ENCODE measurements at places on chromosomes 12 and 14. TPM values are rescaled to one million over a fixed set of nuclear protein-coding genes. Genes with fewer than 3 reads are reported as not detected.

DNA sequence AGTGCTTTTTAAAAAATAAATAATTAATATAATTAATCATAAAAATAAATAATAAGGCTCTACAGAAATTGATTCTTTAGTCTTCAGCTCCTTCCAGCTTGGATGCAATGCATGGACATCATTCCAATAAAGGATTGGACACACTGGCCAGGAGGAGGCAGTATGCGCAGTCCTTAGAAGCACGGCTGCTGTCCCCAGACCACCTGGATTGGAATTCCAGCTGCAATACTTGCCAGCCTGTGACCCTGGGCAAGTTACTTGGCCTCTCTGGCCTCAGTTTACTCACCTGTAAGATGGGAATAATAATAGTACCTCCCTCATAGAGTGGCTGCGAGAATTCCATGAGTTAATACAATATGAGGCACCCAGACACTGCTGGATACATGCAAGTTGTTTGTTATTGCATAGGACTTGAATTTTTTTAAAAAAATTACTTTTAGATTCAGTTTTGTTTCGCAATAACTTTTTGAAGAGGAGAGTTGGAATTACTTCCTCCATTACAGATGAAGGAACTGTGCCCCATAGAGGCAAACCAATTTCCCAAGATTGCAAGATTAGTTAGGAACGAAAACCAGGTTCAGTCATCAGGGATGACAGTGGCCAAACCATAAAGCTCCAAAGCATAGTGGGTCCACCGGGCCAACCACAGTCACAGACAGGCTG, 12.2 kb downstream of the RPH3A start:
- H3K36me3 ChIP-seq: no peaks in the 10 kb centered on the region
- H3K27ac ChIP-seq: no peak overlapping the region
- H3K4me3 ChIP-seq: no peak overlapping the region
- H3K27me3 ChIP-seq: peaks cover 2% of the 10 kb centered on the region

GRCh38 chr12:74144396-74144795, 393.2 kb upstream of the ATXN7L3B start:
- DNase-seq: no peak
- no peaks in the 10 kb centered on the region for H3K36me3 ChIP-seq
- no peaks in the 10 kb centered on the region for H3K27me3 ChIP-seq
- H3K4me3 ChIP-seq: no peak overlapping the region

DNA sequence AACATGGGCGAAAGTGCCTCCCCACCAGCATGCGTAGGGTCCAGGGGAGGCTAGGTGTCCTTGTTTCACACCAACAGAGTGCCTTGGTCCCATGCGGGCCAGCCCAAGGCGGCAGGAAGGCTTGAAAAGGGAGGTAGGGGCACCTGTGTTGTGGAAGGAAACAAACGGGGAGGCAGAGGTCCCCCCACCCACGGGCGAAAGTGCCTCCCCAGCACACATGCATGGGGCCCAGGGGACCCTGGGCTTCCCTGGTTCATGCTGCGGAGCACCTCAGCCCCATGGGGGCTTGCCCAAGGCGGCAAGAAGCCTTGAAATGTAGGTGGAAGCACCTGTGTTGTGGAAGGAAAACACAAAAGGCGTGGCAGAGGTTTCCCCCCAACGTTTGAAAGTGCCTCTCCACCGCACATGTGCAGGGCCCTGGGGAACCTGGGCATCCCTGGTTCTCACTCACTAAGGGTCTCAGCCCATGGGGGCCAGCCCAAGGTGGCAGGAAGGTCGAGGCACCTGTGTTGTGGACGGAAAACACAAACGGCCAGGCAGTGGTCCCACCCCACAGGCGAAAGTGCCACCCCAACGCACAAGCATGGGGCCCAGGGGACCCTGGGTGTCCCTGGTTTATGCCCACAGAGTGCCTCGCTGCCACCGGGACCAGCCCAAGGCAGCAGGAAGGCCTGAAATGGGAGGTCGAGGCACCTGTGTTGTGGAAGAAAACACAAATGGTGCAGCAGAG, 374.7 kb downstream of the ALG10 start:
- H3K4me1 ChIP-seq: no peaks in the 10 kb centered on the region
- no peaks in the 10 kb centered on the region for H3K36me3 ChIP-seq
- H3K27ac ChIP-seq: no peak overlapping the region
- no peak for DNase-seq

DNA sequence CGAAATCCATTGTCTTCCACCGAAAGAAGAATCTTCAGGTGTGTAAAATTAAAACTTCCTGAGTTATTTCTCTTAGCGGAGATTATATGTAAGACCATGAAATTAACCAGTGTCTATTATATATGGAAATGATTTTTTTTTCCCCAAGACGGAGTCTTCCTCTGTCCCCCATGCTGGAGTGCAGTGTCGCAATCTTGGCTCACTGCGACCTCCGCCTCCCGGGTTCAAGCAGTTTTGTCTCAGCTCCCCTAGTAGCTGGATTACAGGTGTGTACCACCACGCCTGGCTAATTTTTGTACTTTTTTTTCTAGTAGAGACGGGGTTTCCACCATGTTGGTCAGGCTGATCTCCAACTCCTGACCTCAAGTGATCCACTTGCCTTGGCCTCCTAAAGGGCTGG, 2.8 kb downstream of the RAN start:
- H3K4me3 ChIP-seq: no peak overlapping the region
- H3K4me1 ChIP-seq: peaks cover 17% of the 10 kb centered on the region
- H3K27me3 ChIP-seq: no peaks in the 10 kb centered on the region
- H3K27ac ChIP-seq: no peak overlapping the region

GRCh38 chr14:21833836-21834235, 160.2 kb upstream of the OR4E1 start:
- DNase-seq: no peak
- H3K27me3 ChIP-seq: no peaks in the 10 kb centered on the region
- H3K4me1 ChIP-seq: no peaks in the 10 kb centered on the region
- no peaks in the 10 kb centered on the region for H3K36me3 ChIP-seq

DNA sequence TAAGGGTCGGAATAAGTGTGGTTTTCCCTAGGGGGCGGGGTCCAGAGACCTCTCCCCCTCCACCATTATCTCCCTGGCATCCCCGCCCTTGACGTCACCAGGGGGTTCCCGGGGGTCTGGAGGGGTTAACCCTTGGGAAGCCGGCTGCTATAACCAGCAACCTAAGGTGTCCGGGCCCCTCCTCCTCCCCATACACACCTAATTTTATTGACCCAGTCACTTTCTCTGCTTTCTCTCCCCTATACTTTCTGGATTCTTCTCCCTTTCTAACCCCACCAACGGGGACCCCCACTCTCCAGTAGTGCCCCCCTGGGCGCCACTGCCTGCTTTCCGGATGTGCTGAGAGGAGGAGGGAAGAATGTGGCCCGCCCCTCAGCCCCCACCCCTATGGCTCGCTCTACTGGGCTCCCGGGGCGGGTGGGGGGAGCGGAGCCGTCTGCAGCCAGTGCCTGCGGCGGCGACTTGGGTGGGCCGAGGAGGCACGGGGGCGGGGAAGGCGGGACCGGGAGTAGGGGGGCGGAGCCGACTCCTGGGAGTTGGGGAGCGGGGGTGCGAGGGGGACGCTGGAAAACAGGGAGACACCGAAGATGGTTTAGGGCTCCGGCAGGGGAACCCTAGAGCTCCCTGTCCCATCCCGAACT, 1.8 kb downstream of the GLI1 start:
- H3K27me3 ChIP-seq: no peaks in the 10 kb centered on the region
- H3K4me3 ChIP-seq: peak overlapping the region; percentile 51
- H3K27ac ChIP-seq: no peak overlapping the region
- peaks cover 16% of the 10 kb centered on the region for H3K4me1 ChIP-seq

- no peak overlapping the region for H3K4me3 ChIP-seq
- no peak overlapping the region for H3K27ac ChIP-seq
- no peak for DNase-seq
- H3K4me1 ChIP-seq: no peaks in the 10 kb centered on the region
- H3K27me3 ChIP-seq: no peaks in the 10 kb centered on the region
- no peaks in the 10 kb centered on the region for H3K36me3 ChIP-seq
Measured at GRCh38 chr14:71753976-71754375, 178.3 kb upstream of the RGS6 start.

DNA sequence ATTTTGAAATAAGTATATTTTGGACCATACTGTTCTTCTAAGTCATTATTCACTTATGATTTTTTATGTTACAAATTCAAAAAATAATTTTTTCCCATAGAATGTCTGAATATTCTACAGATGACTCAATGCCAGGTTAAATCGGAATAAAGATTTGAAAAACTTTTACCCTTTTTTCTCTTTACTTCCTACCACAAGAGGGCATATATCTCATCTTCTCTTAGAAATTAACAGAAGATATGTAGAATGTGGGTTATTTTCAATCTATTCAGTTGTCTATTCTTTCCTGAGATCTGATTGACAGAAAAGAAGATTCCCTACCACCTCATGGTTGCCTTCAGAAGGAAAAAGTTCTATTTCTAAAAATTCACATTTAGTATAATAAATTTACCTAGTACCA, 53.0 kb upstream of the KITLG start:
- H3K27me3 ChIP-seq: no peaks in the 10 kb centered on the region
- no peaks in the 10 kb centered on the region for H3K36me3 ChIP-seq
- H3K4me3 ChIP-seq: no peak overlapping the region
- DNase-seq: no peak

- DNase-seq: no peak
- no peaks in the 10 kb centered on the region for H3K27me3 ChIP-seq
- H3K4me1 ChIP-seq: no peaks in the 10 kb centered on the region
- H3K36me3 ChIP-seq: no peaks in the 10 kb centered on the region
- H3K27ac ChIP-seq: no peak overlapping the region
- H3K4me3 ChIP-seq: no peak overlapping the region
Measured at GRCh38 chr14:90579816-90580215, 183.0 kb downstream of the CALM1 start.

GRCh38 chr12:25825446-25825845, 133.0 kb upstream of the RASSF8 start:
- H3K4me1 ChIP-seq: no peaks in the 10 kb centered on the region
- no peak overlapping the region for H3K27ac ChIP-seq
- H3K4me3 ChIP-seq: no peak overlapping the region
- H3K27me3 ChIP-seq: no peaks in the 10 kb centered on the region

GRCh38 chr12:6442836-6443235, 1.9 kb upstream of the CD27 start:
- DNase-seq: no peak
- H3K4me3 ChIP-seq: no peak overlapping the region
- peak overlapping the region; percentile 77 for H3K27ac ChIP-seq
- H3K4me1 ChIP-seq: peaks cover 23% of the 10 kb centered on the region
- no peaks in the 10 kb centered on the region for H3K27me3 ChIP-seq

DNA sequence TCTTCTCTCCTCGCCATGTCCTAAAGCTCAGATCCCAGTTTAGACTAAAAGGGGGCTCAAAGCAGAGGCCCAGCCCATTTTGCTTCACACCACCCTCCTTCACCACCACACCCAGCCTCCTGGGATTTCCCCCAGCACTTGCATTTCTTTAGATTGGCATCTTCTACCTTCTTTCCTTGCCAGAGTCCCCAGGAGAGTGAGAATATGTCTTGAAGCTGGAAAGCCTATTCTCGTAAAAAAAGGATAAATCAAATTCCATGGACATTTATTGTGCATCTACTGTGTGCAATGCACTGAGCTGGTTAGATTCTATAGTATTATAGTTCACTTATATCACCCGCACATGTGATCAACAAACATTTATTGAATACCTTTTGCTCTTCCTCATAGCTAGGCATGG, 10.2 kb downstream of the FBXW8 start:
- no peak overlapping the region for H3K4me3 ChIP-seq
- no peaks in the 10 kb centered on the region for H3K27me3 ChIP-seq
- no peak overlapping the region for H3K27ac ChIP-seq

DNA sequence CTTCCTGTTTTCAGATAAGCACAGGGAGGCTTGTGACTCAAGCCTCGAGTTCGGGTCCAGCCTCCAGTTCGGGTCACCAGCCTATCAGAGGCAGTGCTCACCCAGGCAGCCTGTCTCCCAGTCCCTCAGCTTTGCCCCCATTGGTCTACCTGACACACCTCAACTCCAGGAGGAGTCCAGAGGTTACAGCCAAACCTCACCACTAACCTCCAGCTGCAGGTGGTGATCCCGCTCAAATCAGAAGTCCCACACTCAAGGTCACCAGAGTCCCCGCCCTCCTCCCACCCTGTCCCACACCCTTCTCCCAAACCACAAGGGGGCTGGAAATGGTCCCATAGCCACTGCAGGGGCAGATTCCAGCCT, 42.1 kb downstream of the KDM2B start:
- no peaks in the 10 kb centered on the region for H3K27me3 ChIP-seq
- no peak overlapping the region for H3K27ac ChIP-seq
- H3K4me3 ChIP-seq: no peak overlapping the region
- H3K36me3 ChIP-seq: no peaks in the 10 kb centered on the region
- no peak for DNase-seq

- no peaks in the 10 kb centered on the region for H3K4me1 ChIP-seq
- H3K27me3 ChIP-seq: peaks cover 7% of the 10 kb centered on the region
- no peak overlapping the region for H3K27ac ChIP-seq
- DNase-seq: no peak
Measured at GRCh38 chr14:77973246-77973645, 173.3 kb downstream of the ADCK1 start.

DNA sequence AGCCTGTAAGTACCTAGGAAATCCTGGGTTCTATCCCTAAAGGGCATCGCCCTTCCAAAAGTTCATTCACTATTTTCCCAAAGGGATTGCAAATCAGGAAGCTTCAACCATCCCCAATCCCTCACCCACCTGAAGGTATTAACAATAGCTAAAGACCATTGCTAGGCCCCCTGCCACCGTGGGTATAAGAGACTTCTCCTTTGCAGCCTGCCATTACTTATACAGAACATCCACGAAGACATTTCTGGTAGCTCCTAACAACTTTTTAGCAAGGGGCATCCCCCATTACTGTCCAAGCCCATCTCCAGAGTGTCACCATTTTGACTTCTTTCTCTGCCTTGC, 384 bp upstream of the SMUG1 start:
- peaks cover 34% of the 10 kb centered on the region for H3K27me3 ChIP-seq
- H3K27ac ChIP-seq: no peak overlapping the region
- DNase-seq: no peak
- peaks cover 21% of the 10 kb centered on the region for H3K4me1 ChIP-seq
- H3K36me3 ChIP-seq: no peaks in the 10 kb centered on the region

GRCh38 chr14:50778721-50779483, 52.1 kb downstream of the NIN start:
- peaks cover 35% of the 10 kb centered on the region for H3K4me1 ChIP-seq
- no peak for DNase-seq
- no peak overlapping the region for H3K4me3 ChIP-seq
- H3K36me3 ChIP-seq: no peaks in the 10 kb centered on the region
- no peaks in the 10 kb centered on the region for H3K27me3 ChIP-seq

DNA sequence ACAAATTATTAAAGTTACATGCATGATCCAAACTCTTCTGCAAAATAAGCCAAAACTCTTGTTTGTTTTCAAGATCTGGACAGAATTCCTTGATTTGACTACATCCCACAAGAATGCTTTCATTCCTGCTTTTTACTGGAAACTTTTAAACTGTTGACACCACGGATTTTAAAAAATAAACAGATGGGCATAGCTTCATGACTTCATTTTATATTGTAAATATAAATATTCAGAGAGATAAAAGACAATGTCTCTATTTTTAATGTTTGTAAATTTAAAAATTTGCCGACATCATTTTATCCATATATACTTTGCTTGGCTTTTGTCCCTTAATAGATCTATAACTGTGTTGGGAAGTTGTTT, 134.3 kb upstream of the DCN start:
- no peak overlapping the region for H3K4me3 ChIP-seq
- H3K27me3 ChIP-seq: no peaks in the 10 kb centered on the region
- DNase-seq: no peak

- H3K4me1 ChIP-seq: no peaks in the 10 kb centered on the region
- H3K4me3 ChIP-seq: no peak overlapping the region
- no peaks in the 10 kb centered on the region for H3K36me3 ChIP-seq
- no peak for DNase-seq
Measured at GRCh38 chr12:107973950-107974349, 155.1 kb upstream of the WSCD2 start.

Gene DNAJC22
- not detected for total RNA-seq

Gene ARMH4
- total RNA-seq: not detected

Gene KERA
- total RNA-seq: not detected

Gene MYF5
- total RNA-seq: not detected

Gene TMEM30B
- 2.1 TPM for total RNA-seq

Gene ASPG
- total RNA-seq: not detected

Gene B4GALNT3
- 2.0 TPM for total RNA-seq

Gene SYNDIG1L
- total RNA-seq: not detected

Gene FOXA1
- total RNA-seq: 0.67 TPM

All from T-cell (primary cell).